ENCODE measurements at places on chromosomes 7 and 10.

DNA sequence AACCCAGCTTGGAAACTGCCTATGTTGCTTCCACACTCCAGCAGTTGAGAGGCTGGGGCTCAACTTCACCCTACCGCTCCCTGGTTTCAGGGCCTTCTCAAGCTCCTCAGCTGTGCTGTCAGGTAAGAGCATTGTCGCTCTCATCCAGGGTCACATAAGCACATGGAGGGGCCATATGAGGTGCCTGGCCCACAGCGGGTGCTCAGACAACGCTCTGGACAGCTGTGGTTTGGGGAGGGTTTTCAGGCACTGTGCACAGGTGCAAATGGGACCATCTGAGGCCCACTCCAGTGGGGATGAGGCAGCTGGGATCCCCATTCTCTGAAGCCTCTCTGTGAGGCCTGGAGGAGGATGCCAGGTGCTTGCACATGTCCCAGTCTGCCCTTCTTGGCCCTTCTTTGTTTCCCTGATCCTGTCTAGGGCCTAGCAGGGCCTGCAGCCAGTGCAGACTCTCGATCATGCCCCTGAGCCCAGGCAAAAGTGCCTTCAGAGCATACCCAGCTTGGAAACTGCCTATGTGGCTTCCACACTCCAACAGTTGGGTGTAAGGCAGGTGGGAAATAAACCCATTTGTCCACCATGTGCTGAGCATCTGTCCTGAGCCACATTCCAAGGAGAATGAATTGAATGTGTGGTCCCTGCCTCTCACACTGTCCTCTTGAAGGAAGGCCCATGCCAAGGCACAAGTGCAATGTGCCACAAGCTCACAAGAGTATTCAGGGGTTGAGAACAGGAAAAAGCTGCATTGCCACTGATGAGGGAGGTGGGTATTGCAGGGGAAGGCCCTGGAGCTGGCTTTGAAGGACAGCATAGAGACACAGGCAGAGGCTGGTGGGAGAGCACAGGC is 40.3 kb downstream of the VSTM4 start:
- no peak for DNase-seq

- no peak for DNase-seq
These were observed 116.2 kb downstream of the SH3PXD2A start for GRCh38 chr10:103739039-103739764.

DNA sequence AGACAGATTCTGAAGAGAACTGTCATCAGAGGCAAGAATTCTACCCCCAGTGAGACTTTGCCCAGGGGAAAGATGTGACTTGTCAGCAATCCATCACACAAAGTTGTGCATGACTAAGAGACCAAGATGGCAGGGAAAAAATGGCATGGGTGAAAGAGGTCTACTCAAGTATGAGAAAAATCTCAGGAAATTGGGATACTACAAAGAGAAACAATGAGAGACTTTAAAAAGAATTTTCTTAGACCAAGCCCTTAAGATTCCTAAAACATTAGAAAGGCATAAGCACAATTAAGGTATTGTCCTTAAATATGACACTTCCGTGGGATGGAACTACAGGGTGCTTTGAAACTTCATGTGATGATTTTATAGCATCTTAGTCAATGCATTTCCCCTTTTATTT is 45.6 kb upstream of the PDE1C start:
- DNase-seq: no peak

DNA sequence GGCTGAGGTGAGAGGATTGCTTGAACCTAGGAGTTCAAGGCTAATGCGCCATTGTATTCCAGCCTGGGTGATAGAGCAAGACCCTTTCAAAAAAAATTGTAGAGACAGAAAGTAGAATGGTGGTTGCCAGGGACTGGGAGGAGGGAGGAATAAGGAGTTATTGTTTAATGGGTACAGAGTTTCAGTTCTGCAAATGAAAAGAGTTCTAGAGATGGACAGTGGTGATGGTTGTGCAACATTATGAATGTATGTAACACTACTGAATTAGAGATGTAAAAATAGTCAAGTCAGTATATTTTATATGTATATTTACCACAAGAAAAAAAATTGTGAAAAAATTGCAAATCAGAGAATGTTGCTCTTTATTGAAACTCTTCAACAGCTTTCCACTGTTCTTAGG is 266.5 kb upstream of the NPY start:
- DNase-seq: no peak

DNA sequence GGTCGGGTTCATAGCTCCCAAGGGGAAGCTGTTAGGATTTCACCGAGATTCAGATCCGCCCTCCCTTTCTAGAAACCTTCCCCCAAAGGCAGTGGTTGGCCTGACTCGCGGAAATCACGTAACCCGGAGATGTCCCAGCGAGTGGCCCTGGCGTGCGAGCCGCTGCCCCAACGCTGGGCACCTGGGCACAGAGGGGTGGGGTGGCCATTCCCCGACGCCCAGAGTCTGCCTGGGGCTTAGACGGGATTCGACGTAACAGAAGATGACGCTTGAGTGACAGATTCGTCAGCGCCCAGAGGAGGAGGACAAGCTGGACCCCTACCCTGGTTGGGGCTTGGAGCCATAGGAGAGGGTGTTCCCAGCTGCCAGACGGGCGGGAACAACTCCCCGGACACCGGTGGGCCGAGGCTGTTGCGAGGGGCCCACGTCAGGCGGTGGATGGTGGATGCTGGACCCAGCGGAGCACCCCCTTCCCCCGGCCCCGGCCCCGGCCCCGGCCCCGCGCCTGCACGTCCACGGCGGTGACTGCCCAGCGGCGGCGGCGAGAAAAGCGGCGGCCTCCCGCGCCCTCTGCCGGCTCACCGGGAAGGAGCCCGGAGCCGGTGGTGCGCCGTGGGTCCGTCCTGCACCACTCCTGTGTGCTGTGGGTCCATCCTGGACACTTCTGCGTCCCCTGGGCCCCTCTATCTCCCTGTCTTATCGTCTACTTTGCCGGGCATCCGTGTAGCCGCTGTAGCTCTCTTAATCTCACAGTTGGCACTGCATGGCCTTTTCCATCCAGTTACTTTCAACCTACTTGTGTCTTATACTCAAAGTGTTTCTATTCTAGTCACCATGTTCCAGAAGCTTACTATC is 35.4 kb upstream of the KNDC1 start:
- DNase-seq: peak; percentile 90

DNA sequence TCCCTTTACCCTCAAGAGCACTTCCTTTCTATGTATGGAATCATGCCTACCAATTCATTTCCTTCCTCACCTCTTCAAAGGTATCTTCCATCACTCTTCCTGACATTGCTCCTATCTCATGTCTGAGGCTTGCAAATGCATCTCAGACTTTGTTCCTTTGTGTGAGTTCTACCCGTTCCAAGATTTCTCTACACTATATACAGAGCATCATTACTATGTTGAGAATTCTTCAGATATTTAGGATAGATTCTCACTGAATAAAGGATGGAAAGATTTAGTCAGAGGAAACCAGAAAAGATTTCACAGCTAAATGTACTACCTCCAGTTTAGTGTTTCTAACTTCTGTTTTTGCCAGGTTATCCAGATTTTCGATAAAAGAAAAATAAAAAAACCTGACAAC is 462.7 kb downstream of the PHTF2 start:
- no peak for DNase-seq

- DNase-seq: no peak
These were observed 617.6 kb downstream of the INHBA start for GRCh38 chr7:41085244-41085643.

DNA sequence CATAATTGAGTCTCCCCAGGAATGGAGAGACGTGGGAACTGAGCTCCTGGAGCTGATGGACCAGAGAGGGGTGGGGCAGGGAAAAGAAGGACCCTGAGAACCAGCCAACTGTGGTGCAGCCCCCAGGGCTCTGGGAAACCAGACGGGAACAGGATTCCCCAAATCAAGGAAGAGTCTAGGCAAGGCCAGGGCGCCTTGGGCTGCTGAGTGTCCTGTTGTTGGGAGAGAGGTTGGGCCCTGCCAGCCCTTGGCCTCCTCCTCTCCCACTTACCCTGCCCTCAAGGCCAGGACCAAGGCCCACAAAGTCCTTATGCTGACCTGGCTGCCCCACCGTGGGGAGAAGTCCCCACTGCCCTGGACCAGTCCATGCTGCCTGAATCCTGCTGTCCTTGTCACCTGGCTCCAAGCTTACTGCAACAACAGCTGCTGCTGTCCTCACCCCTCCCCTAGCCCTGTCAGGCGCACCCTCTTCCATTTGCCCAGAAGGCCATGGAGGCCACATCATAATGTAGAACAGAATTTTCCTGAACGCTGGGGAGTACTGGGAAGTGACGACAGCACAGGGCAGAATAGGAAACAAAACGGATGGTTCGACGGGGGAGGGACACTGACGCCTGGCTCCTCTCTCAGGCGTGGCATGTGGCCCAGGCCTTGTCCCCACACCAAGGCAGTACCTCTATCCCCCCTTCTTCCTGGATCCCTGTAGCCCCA is 132.9 kb upstream of the ZMIZ1 start:
- DNase-seq: no peak

DNA sequence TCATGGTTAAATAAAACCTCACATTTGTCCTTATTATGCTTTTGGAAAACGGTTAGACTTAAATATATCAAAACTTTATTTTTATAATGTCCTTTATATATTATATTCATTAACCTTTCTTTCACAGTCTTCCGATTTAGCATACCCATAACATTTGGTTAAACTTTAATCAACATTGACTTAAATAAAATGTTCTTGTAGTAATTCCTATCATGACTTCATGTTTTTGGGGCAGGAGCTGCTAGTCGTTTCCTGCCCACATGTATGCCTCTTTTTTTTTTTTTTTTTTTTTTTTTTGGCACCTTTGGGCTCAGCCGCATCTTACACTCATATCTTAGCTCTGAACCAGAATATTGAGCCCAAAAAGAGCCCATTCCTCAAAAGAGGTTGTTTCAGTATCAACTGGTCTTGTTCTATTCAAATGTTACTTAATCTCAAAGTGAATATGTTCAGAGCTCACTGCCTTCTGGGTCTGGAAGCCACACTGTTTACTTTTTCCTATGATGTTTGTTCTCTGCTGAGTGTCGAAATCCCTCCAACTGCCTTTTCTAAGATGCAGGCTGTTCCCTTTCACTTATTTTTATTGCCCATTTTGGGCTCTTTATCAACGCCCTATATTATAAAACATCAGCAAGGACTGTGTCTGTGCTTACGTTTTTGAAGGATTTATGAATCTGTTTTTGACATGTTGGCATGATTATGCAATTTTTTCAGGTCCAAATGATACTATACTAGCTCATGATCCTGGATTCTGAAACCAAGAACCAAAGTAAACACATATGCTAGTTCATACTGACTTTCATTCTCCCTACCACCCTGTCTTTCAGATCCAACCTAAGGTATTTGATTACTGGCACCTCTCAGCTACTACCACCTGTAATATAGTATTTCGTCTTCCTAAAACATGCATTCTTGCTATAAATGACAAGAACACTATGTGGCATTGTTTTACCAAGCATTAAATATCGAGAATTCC is 914.4 kb downstream of the PCDH15 start:
- DNase-seq: peak; percentile 15

DNA sequence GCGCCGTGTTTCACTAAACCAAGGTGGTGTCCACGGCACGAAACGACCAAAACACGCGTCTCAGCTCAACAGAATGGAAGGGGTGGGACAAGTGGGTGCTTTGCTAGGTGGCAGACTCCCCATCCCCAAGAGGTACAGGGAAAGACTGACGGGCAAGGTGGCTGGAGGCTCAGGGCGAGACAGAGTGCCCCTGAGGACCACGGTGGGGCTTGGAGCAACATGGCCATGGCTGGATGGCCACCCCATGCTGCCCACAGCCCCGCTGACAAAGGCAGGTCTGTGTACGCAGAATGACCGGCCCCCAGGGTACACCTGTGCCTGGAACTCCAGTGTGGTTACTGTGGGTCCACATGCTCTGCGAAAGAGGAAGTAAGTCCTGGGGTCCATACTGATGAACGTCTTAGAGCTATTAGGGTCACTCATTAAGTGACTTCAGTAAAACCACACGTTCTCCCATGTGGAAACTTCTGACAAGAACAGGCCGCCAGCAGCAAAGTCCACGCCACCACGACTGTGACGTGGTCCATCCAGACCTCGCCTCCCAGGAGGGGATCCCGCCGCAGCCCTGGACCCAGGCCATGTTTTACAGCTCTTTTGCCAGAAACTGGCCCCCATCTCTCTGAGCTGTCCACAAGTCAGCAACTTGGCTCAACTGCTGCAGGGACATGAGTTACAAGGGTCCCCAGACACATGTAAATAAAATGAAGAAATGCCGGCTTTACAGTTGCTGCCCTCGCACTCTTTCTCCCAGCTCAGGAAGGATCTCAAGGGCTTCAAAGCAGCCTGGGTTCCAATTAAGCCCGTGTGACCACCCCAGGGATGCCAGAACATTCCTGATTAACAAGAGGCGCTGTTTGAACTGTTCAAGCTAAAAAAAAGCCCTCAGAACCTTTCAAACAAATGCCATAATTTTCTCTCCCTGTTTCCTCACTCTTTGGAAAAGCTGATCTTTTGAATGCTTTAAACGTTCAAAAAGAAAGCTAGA is 66.8 kb downstream of the MAD1L1 start:
- no peak for DNase-seq

- DNase-seq: no peak
These were observed 48.4 kb upstream of the FZD8 start for GRCh38 chr10:35690534-35690933.

GRCh38 chr7:98978672-98979071 is 100.3 kb downstream of the TRRAP start:
- no peak for DNase-seq

DNA sequence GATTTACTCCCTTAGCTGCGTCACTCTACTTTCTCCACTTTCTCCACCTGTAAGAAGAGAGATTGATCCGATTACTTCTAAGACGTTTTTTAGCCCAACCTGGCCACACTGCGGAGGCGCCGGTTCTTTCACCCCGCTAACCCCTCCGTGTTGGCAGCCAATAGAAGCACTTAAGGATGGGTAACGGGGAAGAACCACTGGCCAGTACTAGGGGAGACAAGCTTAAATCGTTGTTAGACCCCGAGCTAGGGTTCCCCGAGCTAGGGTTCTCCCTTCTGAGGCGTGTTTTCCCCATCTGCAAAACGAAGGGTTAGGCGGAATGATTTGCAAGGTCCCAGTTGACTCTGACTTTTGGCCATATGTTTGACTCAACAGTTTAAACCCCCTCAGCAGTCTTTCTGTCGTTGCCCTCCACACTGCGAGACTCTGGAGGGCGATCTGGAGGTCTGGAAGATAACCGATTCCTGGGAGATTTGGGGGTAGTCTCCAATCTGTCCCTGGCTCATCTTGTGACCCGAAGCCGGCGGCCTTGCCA is 644 bp downstream of the UMAD1 start:
- no peak for DNase-seq

Measured in HuH-7 (cell line).